ENCODE measurements at places on chromosomes 2 and 18. TPM values are rescaled to one million over a fixed set of nuclear protein-coding genes. Genes with fewer than 3 reads are reported as not detected.

DNA sequence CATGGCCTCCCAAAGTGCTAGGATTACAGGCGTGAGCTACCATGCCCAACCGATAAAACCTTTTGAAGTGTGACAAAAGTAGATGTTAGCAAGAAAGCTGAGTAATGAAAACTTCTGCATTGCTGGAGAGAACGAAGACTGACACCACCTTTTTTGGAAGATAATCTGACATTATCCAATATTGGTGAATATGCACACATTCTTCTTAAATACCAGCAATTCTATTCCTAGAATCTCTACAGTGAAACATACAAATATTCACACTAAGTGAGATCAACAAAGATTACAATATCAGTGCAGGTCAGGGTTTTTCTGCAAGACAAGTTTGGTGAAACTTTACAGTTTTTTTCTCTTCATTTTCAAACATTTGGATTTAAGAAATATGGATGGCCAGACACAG is 7.8 kb downstream of the PIAS2 start:
- peaks cover 35% of the 10 kb centered on the region for H3K4me1 ChIP-seq
- DNase-seq, result no peak

Gene RSAD2
- 2.8 TPM for total RNA-seq

GRCh38 chr18:26526128-26526965 is 22.0 kb downstream of the KCTD1 start:
- H3K4me1 ChIP-seq, result no peaks in the 10 kb centered on the region
- H3K27me3 ChIP-seq, result no peaks in the 10 kb centered on the region
- H3K27ac ChIP-seq, result no peak overlapping the region
- no peak overlapping the region for H3K4me3 ChIP-seq
- no peak for DNase-seq

- DNase-seq, result no peak
- H3K36me3 ChIP-seq, result peaks cover 3% of the 10 kb centered on the region
- no peaks in the 10 kb centered on the region for H3K27me3 ChIP-seq
Measured at GRCh38 chr2:145736871-145737270, 1217.0 kb upstream of the ZEB2 start.

GRCh38 chr2:220876080-220876824 is 695.9 kb downstream of the EPHA4 start:
- H3K27ac ChIP-seq, result no peak overlapping the region
- H3K27me3 ChIP-seq, result no peaks in the 10 kb centered on the region
- DNase-seq, result no peak
- H3K4me1 ChIP-seq, result no peaks in the 10 kb centered on the region

GRCh38 chr2:221310730-221311129 is 261.4 kb downstream of the EPHA4 start:
- H3K4me1 ChIP-seq, result peaks cover 2% of the 10 kb centered on the region
- no peak overlapping the region for H3K27ac ChIP-seq
- H3K36me3 ChIP-seq, result no peaks in the 10 kb centered on the region
- H3K4me3 ChIP-seq, result no peak overlapping the region

DNA sequence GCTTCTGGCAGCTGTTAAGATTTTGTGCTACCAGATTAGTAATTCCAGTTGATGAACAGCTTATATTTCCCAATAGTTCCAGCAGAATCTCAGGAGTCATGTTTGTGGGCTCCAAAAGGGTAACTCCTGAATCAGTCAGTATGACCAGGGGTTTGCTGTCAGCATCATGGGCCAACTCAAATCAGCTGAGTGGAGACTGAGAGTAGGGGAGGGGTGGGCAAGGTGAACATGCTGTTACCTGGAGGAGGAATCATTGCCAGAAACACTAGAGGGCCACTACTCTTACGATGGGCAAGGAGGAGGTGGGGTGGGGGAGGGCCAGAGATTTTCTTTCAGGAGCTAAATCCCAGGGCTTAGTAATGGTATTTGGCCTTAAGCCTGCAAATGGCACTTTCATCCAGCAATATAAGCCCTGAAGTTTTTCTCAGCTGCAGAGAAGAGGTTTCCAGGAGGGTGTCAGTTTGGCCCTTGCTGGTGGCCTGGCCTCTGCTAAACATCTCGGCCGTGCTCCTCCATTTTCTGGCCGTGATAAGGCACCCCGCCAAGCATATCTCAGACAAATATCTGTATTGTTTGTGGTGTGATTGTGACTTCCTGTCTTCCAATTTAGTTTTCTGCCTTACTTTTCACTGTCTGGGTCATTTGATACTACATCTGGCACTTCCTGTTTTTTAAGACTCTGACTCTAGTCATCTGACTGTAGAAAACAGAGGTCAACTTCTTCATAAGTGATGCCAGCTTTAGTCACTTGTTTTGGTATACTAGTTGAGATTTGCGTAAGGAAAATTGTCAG is 120.5 kb upstream of the CXCR4 start:
- H3K4me1 ChIP-seq, result peaks cover 54% of the 10 kb centered on the region
- no peaks in the 10 kb centered on the region for H3K27me3 ChIP-seq
- peak overlapping the region; percentile 4 for H3K4me3 ChIP-seq
- no peaks in the 10 kb centered on the region for H3K36me3 ChIP-seq
- H3K27ac ChIP-seq, result peak overlapping the region; percentile 88
- peak; percentile 48 for DNase-seq

Gene EVA1A
- total RNA-seq, result not detected

Gene CDH19
- total RNA-seq, result not detected

DNA sequence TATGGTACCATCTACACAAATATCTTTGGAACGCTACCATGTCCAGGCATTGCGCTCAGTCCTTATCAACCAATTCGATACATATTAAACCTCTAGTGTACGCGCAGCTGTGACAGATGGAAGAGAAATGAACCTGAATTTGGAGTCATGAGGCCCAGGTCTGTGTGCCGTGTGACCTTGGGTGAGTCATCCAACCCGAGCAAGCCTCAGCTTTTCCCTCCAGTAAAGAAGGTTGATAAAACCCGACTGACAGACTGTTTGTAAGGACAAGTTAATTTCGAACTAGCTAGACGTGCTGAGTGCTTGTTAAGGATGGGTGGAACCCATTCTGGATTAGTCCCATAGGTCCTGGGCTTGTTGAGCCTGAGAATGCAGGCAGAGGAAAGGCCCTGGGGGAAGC is 28.2 kb downstream of the GREB1 start:
- H3K27me3 ChIP-seq, result peaks cover 8% of the 10 kb centered on the region
- no peak overlapping the region for H3K4me3 ChIP-seq
- H3K36me3 ChIP-seq, result no peaks in the 10 kb centered on the region
- H3K27ac ChIP-seq, result no peak overlapping the region

Gene IL1F10
- total RNA-seq, result not detected

- peak; percentile 19 for DNase-seq
- H3K4me1 ChIP-seq, result no peaks in the 10 kb centered on the region
- H3K36me3 ChIP-seq, result no peaks in the 10 kb centered on the region
- no peak overlapping the region for H3K4me3 ChIP-seq
- H3K27ac ChIP-seq, result no peak overlapping the region
Measured at GRCh38 chr18:63534615-63535014, 7.6 kb upstream of the SERPINB12 start.

All from activated CD8-positive, alpha-beta T cell treated with anti-CD3 and anti-CD28 coated beads for 36 hours (primary cell).